ENCODE measurements at places on chromosomes 11 and 22. TPM values are rescaled to one million over a fixed set of nuclear protein-coding genes. Genes with fewer than 3 reads are reported as not detected.
A peak's percentile ranks its signal among the peaks of the same experiment; 100 is the strongest.

DNA sequence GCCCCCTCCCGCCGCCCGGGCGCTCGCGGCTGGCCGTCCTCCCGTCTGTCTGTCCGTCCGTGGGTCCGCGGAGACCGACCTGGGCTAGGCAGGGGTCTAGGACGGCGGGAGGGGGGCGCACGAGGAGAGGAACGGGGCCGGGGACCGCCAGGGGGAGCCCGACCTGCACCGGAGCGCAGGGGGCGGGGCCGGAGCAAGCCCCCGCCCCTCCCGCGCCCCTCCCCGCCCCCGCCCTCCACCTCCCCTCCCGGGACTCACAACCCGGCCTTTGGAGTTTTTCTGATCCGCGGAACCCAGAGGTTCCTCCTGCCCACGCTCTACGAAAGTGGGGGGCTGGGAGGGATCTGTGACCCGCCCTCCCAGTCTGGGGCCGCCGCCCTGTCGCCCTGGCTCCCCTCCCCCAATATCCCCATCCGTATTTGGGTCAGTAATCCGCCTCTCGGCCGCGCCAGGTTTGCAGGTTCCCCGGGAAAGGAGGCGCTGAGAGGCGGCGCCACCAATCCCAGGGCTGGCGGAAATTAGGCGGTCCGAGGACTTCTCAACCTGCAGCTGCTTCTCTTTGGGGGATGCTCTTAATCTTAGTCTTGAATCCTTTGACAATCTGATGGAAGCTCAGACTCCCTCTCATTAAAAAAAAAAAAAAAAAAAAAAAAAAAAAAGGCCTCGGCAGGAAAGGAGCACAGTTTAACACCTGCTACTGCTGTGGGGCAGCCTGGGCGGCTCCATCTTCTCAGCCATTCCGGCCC, 925 bp upstream of the KCNJ11 start:
- no peak for DNase-seq

DNA sequence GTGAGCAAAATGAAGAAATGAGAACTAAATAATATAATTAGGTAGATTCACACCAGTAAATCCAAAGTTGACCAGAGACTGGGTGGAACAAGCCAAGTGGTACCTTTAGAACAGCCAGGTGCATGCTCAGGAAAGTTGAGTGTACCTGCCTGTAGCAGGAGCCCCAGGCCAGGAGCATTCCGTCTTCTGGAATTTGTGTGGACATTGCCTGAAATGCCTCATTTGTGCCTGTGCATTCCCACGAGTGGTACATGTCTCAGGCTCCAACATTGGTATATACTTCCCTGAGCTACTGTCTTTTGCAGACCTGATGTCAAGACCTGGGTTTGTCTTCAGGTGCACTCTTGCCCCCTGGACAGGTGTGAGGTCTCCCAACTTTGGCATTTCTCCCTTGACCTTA, 187.6 kb upstream of the NECTIN1 start:
- no peak for DNase-seq

DNA sequence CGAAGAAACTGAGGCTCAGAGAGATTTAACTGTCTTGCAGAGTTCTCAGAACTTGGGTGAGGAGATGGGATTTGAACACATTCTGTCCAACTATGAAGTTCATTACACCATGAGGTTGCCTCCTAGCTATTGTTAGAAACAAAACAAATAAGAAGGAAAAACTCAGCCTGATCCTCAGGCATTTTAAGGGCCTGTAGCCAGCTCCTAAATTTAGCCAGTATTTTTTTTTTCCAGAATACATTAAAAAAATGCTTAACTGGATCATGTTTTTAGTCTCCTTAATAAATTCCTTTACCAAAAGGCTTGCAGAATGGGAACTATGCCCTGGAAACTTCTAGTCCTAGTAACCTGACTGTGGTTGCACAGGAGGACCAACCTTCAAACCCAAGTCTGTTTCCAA, 212.0 kb downstream of the CSNK2A3 start:
- no peak for DNase-seq

- no peak for DNase-seq
These were observed 80.7 kb downstream of the MORC2 start for GRCh38 chr22:30887861-30888260.

DNA sequence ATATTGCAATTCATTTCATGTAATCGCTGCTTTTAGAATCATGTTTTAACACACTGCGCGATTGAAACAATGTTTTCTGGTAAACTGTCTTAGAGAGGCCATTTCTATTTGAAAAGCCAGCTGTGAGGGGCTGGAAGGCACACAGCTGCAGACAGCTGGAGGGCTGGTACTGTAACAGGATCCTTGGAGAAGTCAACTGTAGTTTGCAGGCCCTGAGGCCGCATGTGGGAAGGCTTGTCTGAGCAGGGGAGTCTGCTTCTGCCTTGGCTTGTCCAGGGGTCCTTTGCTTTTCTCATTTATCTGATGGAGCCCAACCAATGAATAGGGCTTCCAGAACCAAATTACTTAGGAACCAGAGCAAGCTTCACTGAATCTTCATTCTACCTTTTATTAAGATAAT, 313.5 kb downstream of the BLID start:
- peak; percentile 93 for DNase-seq

- no peak for DNase-seq
These were observed 20.0 kb downstream of the CYP2R1 start for GRCh38 chr11:14872032-14872431.

DNA sequence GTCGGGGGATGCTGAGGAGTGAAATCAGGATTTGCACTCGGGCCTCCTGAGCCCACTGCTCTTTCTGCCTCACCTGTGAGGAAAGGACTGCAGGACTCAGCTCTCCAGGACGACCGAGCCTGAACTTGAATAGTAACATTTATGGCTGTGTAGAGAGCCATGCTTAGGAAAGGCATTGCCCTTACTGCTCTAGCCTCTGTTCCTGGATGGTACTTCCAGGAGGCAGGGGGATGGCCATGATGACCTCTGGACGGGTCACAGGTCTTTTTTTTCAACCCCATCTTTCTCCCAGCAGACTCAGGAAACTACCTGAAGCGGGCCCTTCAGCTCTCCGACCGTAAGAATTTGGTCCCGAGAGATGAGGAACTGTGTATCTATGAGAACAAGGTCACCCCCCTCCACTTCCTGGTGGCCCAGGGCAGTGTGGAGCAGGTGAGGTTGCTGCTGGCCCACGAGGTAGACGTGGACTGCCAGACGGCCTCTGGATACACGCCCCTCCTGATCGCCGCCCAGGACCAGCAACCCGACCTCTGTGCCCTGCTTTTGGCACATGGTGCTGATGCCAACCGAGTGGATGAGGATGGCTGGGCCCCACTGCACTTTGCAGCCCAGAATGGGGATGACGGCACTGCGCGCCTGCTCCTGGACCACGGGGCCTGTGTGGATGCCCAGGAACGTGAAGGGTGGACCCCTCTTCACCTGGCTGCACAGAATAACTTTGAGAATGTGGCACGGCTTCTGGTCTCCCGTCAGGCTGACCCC, 11.3 kb downstream of the ANKK1 start:
- DNase-seq, result no peak

DNA sequence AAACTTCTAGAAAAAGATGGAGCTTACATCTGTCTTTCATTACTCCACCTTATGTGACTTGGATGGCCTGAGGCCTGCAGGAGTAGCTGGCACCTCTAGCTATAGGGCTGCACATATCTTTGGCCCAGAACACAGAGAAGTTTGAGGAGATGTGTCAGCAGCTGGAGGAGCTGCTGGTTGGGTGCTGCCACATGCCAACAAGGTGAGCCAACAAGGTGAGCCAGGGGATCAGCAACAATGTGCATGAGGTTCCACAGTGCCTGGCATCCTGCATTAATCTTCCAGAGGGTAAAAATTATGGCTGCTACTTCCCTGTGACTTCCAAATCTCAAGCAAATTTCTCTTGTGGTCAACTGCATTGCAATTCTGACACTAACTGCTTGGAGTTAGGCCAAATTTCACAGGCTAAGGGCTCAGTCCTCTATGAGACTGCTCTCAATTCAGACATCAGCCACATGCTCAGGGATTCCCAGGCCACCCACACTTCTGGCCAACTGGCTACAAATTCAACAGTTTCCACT, 16.0 kb downstream of the RBM7 start:
- DNase-seq, result no peak

DNA sequence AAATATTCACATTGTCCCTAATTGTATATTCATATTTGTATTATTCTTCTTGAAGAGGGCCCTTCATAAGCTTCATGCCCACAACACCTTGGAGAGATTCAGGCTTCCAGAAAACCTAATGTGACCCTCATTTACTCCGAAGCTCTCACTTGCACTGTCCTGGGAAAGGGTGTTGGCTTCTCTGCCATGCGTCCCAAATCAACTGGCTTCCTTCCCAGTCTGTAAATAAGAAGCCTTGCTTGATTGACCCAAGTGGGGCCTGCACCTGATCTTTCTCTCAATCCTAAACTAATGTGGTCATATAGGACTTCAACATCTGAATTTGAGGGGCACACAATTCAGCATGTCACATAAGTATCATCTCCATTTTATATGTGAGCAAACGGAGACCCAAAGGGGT, 40.5 kb upstream of the ZBTB16 start:
- DNase-seq, result no peak

GRCh38 chr11:1843098-1843473, 4.3 kb downstream of the TNNI2 start:
- peak; percentile 58 for DNase-seq

Gene CNTN5
- 0.22 TPM for polyA plus RNA-seq

- DNase-seq, result no peak
These were observed 128.7 kb downstream of the SPATA19 start for GRCh38 chr11:133716602-133717001.

Gene PRAME
- polyA plus RNA-seq, result not detected

GRCh38 chr11:134599299-134599771, 187.3 kb upstream of the B3GAT1 start:
- DNase-seq, result no peak

DNA sequence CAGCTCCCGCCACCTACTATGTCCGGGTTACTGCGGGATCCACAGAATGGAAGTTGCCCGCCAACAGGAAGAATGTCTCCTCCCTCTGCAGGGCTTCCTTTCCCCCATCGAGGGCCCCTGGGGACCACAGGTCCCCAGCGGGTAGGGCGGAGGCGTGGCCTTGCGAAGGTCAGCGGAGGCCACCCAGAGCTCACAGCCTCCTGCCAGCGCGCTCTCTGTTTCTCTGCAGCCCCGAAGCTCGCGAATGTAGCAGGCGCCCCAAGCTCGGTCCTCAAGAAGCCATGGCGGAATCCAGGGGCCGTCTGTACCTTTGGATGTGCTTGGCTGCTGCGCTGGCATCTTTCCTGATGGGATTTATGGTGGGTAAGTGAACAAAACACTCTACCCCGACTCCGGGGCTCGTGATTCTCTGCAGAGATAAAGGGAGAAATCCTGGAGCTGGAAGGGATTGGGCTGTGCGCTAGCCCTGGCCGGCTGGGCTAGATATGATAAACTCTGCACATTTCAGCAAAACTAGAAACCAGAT, at the start of gene NAALAD2:
TSS of gene NAALAD2 (plus strand) at position 186 of the 526 bp plus-strand sequence. CDS start at position 282, 96 bp downstream.
- peak; percentile 38 for DNase-seq

Gene SMIM35
- 0.84 TPM for polyA plus RNA-seq

DNA sequence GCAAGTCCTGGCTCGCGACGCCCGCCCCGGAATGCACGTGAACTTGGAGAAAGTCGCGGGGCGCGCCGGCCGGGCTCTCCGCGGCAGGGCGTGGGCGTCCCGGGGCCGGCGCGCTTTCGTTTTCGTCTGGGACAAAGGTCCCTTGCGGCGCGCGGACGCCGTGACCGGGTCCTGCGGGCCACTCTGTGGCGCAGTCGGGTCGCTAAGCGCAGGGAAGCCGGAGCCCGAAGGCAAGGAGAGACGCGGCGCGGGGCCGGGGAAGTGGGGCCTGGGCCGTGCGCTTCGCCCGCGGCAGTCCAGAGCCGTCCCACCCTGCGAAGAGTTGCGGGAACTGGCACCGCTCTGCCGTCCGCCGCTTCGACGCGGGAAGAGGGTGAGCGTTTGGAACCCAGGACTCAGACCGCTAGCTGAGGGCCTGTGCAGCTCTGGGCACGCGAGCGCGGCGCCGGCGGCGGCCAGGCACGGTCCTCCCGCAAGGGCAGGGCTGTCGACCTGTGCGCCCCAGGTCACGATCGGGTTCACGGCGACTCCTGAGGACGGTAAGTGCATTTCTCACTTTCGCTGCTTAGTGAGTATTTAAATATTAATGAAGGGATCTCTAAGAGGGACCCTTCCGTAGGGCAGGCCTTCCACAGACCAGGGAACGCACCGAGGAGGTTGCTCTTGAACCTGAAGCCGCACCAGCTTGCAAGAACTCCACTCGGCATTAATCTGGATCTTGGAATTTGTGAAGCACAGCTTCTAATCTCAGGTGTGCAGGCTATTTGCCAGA, 78.0 kb upstream of the PPARA start:
- no peak for DNase-seq

GRCh38 chr11:91163619-91164451, 941.0 kb upstream of the CHORDC1 start:
- no peak for DNase-seq

- DNase-seq, result no peak
These were observed 19.1 kb upstream of the OOSP1 start for GRCh38 chr11:59918987-59919589.

Gene OR52B6
- polyA plus RNA-seq, result 0.52 TPM

Gene LRRC55
- polyA plus RNA-seq, result 3.3 TPM

- no peak for DNase-seq
These were observed 8.6 kb upstream of the MSANTD4 start for GRCh38 chr11:106030609-106031008.

Gene BIRC2
- 81.4 TPM for polyA plus RNA-seq

DNA sequence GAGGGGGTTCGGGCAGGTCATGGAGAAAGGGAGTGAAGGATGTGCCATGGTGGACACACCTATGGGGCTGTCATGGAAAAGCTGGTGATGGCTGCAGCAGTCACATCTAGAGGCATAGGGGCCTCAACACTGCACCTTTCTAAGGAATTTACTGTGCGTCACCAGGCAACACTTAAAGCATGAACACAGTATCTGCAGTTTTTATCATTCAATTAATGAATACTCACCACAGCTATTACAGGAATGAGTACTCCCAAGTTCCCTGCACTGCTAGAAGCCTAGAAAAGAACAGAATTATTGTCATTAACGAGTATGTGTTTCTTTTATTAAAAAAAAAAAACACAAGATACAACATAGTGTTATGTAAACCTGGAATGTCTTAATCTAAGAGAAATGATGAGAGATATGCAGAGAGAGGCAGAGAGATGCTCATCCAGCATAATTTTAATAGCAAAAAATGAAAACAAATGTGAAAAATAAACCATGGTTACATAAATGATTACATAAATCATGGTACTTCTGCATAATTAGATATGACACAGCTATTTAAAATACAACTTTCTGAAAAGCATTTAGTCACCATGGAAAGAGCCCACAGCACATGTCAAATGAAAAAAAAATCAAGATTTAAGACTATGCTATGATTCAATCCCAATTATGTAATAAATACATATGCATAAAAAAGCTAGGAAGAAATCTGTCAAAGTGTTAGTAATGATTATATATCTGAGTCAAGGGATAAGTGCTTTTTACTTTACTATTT, 19.2 kb downstream of the SERPIND1 start:
- DNase-seq, result no peak

Gene OR5P2
- 0.16 TPM for polyA plus RNA-seq

Gene ANO5
- 3.5 TPM for polyA plus RNA-seq

GRCh38 chr11:131710511-131710910, 340.1 kb downstream of the NTM start:
- DNase-seq, result no peak

Gene MUC6
- polyA plus RNA-seq, result 0.34 TPM

Gene SLC22A8
- 0.21 TPM for polyA plus RNA-seq
